ENCODE measurements at places on chromosomes 5 and 9.

- DNase-seq = no peak
These were observed 195.7 kb downstream of the DCP2 start for GRCh38 chr5:113172231-113172826.

DNA sequence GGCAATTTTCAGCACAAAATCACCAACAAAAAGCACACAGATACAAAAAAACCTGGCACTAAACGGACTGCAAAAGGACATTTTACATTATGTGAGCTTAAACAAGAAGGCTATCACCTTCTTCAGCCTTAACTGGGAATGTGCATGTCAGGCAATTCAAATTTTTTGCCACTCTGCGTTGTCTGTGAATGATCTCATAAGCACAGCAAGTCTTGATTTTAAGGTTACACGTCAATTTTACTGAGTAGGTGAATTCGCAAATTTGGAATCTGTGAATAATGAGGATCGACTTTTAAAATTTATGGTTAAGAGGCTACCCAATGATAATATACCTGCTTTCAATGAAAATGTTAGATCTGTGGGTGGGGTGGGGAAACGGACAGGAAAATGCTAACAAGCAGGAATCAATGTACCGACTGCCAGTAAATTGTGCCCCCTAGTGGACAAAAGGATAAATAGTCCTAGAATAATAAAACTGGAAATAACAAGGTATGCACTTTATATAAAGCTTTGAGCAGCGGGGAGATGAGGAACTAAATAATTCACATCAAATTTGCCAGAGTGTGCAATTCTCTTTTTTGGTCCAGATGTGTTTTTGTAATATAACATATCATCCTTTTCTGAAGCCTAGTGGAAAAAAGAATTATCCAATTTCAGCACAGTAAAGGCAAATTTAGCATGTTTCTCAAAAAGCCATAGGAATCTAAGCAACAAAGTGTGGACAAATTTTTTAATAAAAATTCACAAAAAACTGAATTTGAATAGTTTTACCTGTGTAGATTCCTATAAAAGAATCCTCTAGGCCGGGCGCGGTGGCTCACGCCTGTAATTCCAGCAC, 20.5 kb downstream of the EQTN start:
- DNase-seq = no peak

DNA sequence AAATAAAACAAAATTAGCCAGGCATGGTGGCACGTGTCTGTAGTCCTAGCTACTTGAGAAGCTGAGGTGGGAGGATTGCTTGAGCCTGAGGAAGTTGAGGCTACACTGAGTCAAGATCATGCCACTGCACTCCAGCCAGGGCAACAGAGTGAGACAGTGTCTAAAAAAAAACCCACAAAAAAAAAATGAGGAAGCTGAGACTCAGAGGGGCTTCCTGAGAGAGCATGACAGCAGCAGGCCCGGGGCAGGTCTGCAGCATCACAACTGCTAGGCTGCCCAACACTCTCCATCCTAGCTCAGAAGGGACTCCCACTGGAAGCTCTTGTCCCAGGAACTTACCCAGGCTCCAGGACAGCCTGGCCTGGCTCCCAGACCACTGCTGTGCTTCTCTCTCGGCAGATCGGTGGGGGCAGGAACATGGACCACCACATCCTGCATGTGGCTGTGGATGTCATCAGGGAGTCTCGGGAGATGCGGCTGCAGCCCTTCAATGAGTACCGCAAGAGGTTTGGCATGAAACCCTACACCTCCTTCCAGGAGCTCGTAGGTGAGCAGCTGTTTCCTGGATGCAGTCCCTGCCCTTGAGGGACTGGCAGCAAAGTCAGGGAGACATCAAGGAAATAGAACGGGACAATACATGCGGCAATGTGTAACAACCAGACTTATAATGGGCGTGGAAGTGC, 19.1 kb downstream of the PTGS1 start:
- DNase-seq = no peak

DNA sequence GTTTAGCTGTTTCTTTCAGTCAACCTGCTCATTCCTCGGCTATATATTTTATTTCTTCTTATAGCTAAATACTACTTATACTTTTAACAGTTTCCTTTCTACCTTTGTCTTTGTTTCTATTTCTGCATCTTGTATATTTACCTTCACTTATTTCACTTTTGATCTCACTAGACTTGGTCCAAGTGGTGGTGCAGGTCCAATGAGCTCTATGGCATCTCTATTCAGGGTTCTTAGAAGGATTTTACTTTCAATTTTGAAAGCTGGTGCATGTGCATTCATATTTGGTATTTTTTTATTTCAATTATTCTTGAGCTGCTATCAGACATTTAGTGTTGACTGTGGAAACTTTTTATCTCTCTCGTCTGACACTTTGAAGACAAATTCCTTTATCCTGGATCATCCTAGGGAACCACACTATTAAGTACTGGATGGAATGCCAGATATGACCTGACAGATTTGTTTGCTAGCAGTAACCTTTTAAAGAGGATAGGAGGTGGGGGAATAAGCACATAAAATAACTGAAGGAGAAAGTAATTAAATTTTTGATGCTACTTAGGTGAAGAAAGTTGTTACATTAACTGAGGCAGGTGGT, 123.1 kb upstream of the PJA2 start:
- DNase-seq = no peak

DNA sequence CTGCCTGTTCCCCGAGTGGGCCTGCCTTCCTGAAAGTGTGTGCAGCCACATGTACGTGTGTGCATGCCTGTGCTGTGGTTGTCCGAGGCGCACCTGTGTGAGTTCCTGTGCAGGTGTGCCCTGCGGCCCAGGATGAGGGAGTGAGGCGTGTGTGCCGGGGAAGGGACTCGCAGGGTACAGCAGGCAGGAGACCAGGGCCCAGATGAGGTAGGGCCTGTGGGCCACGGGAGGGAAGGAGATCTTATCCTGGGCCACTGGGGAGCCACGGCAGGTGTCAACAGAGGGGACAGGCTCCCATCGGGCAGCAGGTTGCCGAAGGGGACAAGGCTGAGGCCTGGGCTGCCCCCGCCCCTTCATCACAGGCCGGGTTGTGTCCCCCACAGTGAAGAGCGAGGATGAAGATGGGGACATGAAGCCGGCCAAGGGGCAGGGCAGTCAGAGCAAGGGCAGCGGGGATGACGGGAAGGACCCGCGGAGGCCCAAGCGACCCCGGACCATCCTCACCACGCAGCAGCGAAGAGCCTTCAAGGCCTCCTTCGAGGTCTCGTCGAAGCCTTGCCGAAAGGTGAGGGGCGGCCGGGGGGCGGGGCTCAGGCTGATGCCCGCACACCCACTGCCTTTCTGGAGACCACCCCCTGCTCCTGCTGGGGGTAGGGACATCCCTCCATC, 79.2 kb downstream of the LMX1B start:
- no peak for DNase-seq

- no peak for DNase-seq
These were observed 18.6 kb upstream of the ANGPTL2 start for GRCh38 chr9:127140842-127141675.

- DNase-seq = no peak
These were observed 1.8 kb upstream of the ADCY2 start for GRCh38 chr5:7393921-7394799.

DNA sequence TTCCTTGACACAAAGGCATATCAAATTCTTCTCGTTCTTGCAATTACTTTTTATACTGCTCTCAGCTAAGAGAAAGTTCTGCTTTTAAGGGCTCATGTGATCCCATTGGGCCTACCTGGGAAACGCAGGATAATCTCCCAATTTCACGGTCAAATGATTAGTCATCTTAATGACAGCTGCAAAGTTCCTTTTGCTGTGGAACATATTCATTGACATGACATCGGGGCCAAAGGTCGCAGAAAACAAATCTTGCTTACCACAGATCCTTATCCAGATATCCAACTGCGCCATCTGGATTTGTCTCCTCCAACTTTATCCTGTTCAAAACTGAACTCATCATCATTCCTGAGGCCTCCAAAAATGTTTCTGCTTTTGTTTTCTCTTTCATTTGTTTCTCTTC, 1085.6 kb upstream of the WWC1 start:
- DNase-seq = no peak

GRCh38 chr9:82164159-82164558, 175.6 kb downstream of the SPATA31D1 start:
- no peak for DNase-seq

GRCh38 chr9:93577078-93577974, 942 bp downstream of the PHF2 start:
- DNase-seq = no peak

DNA sequence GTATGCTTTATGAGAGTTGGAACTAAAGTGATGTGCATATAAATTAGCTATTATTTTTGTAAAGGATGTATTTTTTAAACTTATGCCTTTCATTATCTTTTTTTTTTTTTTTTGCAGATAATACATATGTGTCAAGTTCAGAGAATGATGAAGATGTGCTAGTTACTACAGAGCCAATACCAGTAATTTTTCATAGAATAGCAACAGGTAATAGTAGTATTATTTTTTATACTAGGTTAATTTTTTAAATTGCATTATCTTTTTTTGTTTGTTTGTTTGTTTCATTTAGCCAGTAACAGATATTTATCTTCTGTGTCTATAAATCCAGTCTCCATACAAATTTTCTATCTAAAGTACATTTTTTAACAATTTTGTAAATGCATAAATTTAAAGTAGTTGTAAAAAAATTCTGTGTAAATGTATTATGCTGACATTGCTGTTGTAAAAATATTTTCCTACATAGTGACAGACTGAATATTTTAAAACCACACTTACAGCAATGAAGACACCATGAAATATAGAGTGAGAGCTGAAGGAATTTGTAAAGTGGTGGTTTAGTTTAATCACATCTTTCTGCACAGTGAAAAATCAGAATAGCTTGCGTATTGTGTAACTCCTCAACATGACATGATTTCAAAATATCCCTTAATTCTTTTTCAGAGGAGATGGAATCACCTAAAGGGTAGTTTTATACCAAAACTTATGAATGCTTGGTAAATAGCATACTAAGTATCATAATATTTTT, 93.3 kb downstream of the PARP8 start:
- no peak for DNase-seq

DNA sequence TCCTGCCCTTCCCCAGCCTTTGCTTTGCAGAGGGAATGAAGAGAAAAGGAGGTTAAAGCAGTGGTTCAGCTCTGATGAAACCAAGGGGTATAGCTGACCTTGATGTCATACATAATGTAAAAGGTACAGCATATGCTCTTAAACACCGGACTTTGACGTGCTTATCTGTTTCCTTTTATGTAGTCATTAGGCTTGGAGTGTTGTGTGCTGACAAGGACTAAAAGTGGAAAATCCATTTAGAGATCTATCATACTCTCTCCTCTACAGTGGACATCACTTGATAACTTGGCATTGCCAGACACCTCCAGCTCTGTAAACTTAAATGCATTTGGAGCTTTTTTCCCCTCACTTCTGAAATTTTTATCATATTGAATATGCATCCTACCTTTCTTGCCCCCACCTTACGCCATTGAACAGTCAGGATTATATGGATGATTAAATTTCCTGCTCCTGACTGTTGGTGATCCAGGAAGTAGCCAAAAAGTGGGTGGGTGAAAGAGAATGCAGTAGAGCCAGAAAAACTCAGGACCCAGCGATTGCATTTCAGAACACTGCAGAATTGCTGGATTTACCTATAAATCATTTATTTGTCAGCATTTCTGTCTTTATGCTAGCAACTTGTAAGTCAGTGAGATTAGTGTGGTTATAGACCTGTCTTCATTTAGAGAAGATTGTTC, 4.1 kb downstream of the TNFAIP8 start:
- DNase-seq = no peak

DNA sequence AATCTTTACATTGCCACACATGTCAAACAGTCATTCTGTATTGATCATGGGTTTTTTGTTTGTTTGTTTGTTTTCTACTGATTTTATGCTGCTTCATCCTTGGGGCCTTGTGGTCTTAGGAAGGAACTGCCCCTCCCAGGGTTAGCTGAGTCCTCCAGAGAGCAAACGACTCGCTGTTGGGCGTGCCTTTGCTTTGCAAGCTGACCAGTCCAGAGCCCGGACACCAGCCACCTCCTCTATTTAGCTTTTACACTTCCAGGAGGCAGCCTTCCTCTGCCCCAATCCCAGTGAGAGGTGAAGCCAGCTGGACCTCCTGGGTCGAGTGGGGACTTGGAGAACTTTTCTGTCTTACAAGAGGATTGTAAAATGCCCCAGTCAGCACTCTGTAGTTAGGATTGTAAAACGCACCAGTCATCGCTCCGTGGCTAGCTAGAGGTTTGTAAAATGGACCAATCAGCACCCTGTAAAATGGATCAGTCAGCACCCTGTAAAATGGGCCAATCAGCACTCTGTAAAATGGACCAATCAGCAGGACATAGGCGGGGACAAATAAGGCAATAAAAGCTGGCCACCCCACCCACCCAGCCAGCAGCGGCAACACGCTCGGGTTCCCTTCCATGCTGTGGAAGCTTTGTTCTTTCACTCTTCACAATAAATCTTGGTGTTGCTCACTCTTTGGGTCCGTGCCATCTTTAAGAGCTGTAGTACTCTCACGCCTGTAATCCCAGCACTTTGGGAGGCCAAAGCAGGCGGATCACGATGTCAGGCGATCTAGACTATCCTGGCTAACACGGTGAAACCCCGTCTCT, 154.4 kb downstream of the ERCC6L2 start:
- DNase-seq = no peak
